Activated CD8-positive, alpha-beta memory T cell treated with anti-CD3 and anti-CD28 coated beads for 1 hour (primary cell): ENCODE measurements at places on chromosomes 12 and 14.

- no peak for DNase-seq
These were observed 58.9 kb downstream of the ANAPC7 start for GRCh38 chr12:110344657-110345056.

- DNase-seq, result no peak
These were observed 193.8 kb downstream of the CHST11 start for GRCh38 chr12:104650541-104650940.

DNA sequence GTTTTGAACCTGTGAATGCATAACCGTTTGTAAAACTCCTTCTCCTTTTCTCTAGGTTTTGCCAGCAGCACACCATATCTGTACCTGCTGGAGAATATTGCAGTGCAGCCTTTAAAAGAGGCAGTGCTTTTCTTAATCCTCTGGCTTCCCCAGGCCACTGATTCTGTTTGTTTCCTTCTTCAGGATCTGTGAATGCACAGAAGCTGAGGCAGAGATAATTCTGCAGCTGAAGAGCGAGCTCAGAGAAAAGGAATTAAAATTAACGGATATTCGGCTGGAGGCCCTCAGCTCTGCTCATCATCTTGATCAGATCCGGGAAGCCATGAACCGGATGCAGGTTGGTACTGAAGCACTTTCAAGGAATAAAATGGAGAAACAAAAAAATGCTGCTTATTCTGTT is 348.7 kb downstream of the NAV3 start:
- DNase-seq, result no peak

DNA sequence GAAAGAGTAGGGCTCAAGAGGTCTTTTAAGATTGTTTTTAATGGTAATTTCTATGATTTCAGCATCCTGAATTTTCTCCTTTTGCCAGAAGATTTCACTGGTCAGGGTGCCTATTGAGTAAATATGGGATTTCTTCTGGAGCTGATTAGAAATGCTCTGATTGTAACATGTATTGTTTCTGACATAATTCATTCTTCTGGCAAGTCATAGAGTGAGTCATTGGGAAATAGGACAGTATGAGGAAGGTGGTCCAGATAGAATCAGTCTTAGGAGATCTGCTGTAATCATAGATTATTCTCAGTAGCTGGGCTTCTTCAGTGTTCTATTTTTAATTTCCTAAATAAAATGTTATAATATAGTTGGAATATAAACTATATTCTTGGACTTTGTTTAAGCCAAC is 182.0 kb upstream of the NAV3 start:
- no peak for DNase-seq

DNA sequence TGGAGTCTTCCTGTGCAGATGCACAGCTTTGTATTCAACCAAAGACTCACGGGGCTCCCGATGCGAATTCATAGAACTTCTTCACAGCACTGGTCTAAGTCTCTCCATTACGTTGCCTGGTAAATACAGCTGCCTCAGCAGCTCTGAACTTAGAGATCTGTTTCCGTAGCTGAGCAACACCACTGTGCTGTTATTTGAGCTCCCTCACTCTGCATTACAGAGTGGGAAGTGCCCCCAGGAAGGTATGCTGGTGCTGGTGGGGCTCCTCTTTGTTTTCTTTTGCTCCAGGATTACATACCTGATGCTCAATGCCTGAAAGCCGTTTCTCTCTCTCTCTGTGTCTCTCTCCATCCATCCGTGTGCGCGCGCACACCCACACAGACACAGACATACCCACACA is 227.5 kb upstream of the RMST start:
- DNase-seq, result no peak
